ENCODE measurements at places on chromosomes 11 and 22.

DNA sequence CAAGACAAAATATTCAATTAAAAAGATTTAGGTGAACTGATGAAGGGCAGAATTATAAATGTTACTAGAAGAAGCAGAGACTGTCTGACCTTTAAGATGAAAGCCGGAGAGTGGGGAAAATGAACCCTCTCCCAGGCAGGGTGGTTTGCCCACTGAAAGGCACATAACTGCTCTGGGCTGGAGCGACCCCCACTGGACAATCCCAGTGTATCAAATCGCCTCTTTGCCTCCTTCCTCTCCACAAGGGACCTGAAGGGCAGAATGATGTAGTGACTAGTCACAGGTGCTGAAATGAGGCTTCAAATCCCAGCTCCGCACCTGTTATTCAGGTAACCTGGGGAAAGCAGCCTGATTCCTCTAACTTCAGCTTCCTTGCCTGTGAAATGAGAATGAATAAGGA, 69.0 kb downstream of the EFCAB6 start:
- no peak for DNase-seq

DNA sequence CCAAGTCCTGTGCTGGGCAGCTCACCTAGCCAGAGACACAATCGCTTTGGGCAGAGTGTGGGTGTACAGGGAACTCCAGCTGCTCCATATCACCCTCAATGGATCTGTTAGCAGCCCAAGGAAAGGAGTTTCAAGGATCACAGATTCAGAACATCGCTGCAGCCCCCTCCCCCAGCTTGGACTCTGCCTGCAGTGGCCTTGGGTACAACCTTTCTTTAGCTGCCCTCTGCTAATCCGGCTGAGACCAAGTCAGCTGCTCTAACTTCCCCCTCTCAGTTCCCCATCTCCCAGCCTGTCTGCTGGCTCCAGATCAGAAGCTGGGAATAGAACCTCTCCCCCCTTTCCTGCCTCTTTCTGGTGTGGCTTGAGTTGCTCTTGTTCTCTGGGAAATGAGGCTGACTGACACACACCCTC, 1.3 kb downstream of the TMEM86A start:
- no peak for DNase-seq

GRCh38 chr11:126114486-126115126, 51.9 kb upstream of the CDON start:
- no peak for DNase-seq

DNA sequence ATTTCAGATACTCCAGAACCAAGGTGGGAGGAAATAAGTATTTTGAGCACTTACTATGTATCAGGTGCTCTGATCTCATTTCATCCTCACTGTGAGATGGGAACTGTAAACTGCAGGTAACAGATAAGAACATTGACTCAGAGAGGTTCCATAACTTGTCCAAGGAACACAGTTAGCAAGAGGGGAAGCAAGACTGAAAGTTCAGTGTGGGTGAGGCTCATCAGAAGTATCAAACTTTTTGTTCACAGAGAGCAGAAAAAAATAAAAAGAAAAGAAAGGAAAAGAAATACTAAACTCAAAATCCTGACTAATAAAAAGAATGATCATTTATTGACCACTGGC, 37.1 kb downstream of the RAB30 start:
- no peak for DNase-seq

- DNase-seq: no peak
These were observed 15.1 kb downstream of the STX3 start for GRCh38 chr11:59770319-59770718.

DNA sequence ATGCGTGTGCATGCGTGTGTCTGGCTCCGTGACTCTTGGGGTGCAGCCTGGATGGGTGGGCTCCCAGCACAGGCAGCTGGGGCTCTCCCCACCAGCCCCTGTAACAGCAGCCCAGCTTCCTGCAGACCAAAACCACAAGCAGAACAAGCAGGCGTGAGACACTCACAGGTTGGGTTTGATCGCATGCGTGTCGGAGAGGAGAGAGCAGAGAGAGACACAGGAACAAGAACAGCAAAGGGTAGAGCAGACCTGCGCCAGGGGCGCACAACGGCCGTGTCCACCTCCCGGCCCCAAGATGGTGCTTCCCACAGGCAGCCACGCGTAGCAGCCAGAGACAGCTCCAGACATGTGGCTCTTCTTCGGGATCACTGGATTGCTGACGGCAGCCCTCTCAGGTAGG, at the start of gene CD6:
Gene CD6 (plus strand): TSS at position 161 of the 400 bp plus-strand sequence. CDS start 186 bp downstream, at position 347.
- DNase-seq: no peak

DNA sequence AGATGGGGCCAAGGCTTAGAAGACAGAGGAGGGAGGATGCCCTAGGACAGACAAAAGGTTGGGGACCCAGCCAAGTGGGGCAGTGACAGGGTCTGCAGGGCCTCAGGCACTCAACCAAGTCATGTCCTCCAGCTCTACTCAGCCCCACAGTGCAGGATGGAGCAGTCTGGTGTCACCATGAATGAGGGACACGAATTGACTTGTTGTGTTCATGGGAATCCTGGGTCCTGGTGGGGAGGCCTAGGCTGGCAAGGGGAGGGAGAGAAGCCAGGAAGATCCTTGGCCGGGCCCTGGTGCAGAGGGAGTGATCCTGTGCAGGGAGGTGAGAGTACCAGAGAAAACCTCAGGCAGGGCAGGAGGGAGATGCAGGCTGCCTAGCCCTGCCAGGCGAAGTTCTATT, 12.0 kb downstream of the P2RY6 start:
- no peak for DNase-seq

GRCh38 chr11:125418396-125418795, 77.7 kb downstream of the FEZ1 start:
- DNase-seq: no peak

GRCh38 chr11:62543680-62544444, 2.7 kb downstream of the AHNAK start:
- DNase-seq: no peak

- DNase-seq: no peak
These were observed 42.5 kb downstream of the ATG16L2 start for GRCh38 chr11:72856551-72857345.

DNA sequence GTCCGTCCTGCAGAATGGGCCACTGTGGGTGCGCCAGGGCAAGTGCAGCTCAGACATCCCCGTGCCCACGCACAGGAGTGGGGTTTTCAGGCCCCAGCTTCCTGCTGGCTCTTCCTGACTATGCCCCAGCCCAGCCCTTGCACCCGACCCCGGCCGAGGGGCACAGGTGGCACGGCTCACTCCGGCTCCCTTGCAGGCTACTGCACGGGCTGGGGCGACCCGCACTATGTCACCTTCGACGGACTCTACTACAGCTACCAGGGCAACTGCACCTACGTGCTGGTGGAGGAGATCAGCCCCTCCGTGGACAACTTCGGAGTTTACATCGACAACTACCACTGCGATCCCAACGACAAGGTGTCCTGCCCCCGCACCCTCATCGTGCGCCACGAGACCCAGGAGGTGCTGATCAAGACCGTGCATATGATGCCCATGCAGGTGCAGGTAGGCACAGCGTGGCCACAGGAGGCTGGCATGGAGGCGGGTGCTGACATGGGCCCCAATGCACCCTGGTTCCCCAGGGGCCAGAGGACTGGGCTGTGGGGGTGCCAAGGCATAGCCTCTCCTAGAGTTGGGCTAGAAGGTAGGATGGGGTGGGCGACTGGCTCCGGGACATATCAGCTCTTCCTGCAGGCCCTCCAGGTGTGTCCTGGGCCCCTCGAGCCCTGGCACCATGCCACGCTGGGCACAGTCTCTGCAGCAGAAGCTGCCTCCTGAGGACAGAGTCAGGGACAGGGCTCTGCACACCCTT, 27.7 kb downstream of the MUC2 start:
- no peak for DNase-seq

DNA sequence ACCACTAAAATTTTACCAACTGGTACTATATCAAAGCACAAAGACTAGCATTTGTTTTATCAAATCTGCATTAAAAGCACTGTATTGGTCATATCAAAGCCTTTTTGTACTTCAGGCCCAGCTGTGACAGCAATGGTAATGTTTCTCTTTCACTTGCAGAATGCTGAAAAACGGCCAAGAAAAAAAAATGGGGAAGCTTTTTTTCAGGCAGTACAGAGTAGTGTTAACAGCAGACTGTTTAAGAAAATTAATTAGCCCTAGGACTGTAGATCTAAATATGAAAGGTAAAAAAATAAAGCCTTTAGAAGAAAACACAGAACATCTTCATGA, 33.3 kb downstream of the DENND5A start:
- no peak for DNase-seq

GRCh38 chr22:42939941-42940653, 74.9 kb downstream of the PACSIN2 start:
- DNase-seq: no peak

DNA sequence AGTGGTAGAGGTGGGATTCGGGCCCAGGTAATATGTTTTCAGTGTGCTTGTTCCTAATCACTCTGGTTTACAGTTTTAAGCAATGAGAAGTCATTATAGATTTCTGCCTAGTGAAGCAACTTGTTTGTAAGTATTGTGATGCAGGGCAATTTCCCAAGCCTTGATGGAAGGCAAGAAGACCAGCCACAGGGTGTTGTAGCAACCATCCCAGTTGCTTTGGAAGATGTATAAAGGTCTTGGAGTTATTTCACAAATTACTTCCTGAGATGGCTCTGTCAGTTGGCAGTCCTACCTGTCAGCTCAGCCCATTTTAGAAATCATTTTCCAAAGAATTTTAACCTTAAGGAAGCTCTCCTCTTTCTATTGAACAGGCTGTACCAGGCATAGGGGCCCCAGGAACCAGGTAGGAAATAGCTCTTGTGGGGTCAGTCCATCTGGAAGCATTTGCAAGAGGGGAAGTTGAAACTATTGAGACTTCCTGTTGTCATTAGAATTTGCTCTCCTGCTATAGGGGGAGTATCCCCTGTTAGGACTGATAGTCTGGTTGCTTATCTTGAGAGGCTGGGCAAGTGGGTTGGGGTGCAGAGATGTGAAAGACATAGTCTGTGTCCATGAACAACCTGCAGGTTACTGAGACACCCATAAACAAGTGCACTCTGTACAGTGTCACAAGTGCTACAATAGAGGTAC, 47.9 kb downstream of the STIM1 start:
- DNase-seq: no peak

- DNase-seq: peak; percentile 79
These were observed 28.6 kb upstream of the RASL10A start for GRCh38 chr22:29344137-29344536.

- no peak for DNase-seq
These were observed 39.5 kb downstream of the HIPK3 start for GRCh38 chr11:33296695-33297094.

GRCh38 chr22:48301908-48302307, 1525.8 kb downstream of the BRD1 start:
- no peak for DNase-seq

- no peak for DNase-seq
These were observed 498.0 kb downstream of the BRD1 start for GRCh38 chr22:49329636-49330035.

DNA sequence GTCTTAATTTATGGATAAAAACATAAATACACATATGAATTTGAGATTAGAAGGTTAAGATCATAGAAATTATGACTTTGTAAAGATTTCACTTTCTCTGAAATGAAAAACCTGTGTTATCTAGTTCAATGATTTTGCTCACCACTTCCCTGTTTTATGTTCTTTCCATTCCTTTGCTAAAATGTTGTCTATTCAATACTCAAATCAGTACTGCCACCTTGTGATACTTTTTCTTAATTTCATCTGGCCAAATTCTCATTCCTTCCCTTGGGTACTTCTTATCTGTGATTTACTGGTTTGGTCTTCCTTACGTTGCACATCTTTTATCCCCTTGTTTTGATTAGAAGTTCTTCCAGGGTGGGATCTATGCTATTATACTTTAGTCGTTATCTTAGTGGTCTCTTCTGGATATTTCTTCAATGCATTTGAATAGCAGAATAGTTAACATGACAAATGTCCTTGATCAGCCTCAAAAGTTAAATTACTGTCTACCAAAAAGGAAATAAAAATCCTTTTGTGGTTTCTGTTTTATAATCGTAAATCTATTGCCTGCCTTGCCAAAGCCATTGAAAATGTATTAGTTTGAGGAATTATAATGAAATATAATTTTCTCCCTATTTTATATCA, 197.0 kb downstream of the PGR start:
- DNase-seq: peak; percentile 11

DNA sequence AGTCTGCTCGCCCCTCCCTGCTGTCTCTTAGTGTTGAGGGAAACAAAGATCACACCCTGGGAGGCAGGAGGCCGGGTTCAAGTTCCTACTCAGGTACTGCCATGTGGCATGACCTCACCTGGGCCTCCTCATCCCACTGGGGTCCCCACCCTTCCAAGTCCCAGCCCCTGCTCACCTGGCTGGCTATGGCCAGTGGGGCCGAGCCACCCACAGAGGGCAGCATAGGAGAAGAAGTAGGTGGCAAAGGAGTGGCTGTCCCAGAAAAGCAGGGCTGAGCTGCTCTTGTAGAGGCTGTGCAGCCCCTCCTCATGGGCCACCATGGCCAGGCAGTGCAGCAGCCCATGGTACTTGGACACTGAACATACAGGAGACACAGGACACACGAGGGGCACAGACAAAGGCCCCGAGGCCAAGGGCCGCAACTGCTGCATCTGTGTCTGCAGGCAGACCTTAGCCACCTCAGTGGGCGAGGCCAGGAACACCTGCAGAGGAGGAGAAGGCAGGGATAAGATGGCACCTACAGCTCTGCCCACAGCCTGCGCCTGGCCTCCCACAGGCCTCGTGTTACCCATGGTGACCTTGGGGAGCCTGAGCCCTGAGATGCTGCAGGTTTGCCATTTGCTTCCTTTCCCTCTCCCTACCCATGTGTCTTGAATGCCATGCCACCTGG, 50.6 kb upstream of the MPEG1 start:
- no peak for DNase-seq

DNA sequence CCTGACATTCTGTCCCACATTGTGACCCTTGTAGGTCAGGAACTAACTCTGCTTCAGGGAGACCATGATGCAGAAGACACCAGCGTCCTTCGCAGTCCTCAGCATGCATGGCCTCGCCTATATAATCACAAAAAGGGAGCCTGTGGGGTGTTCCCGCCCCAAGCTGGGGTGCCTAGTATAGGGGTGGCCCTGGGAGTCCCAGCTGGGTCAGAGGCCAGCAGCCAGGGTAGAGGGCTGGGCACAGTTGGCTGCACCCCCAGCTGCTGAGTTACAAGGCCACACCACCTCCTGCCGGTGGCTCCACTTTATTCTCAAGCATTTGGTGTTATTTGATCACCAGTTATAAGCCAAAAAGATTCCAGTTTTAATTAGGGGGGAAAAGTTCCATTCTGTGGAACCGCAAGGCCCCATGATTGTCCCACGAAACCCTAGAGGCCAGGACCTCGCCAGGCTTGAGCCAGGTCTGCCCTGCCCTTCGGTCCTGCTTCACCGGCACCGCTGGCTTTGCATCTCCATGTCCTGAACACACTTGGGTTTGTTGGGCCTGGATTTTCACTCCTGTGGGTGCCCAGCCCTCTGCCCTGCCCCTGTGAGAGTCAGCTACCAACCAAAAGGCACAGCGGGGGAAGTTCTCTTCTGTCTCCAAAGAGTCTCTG, 15.0 kb upstream of the GNB1L start:
- no peak for DNase-seq

Measured in 8988T (cell line).